Transverse colon (tissue), 4 donors: ENCODE measurements at places on chromosomes 6 and 20.

GRCh38 chr6:158688860-158689259 lies 39.0 kb downstream of the SYTL3 start:
- no peak for DNase-seq

GRCh38 chr20:50304923-50305635 lies 114.4 kb downstream of the CEBPB start:
- peak; percentile 82 for DNase-seq

DNA sequence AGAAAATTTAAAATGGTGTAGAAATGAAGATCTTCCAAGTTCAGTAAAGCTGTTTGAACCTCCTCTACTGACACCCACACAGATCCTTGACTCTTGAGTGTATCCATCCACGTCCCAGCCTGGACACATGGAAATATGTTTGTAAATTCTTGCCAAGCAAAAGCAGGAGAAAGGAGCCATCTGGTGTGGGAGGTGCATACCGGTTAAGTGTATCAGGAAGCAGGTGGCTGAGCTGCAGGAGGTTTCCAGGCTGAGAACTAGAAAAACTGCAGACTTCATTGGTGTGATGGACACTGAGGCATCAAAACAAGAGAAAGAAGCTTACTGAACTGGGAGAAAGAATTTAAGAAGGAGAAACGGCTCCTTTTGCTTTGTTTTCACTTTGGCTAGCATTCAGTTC lies 229.9 kb upstream of the GRIK2 start:
- no peak for DNase-seq

DNA sequence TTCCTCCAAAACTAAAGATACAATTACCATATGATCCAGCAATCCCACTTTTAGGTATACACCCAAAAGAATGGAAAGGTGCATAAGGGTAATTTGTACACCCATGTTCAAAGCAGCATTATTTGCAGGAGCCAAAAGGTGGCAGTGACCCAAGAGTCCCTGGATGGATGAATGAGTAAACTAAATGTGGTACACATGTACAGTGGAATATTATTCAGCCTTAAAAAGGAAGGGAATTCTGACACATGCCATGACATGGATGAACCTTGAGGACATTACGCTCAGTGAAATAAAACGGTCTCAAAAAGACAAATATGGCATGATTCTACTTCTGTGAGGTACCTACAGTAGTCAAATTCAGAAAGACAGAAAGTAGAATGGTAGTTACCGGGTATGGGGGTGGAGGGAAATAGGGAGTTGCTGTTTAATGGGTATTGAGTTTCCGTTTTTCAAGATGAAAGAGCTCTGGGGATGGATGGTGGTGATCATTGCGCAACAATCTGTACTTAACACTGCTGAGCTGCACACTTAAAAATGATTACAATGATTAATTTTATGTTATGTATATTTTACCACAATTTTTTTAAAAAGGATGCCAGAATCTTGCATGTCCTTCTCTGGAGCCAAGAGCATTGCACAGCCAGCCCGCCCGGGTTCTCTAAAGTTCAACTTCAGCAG lies 518.9 kb upstream of the JARID2 start:
- no peak for DNase-seq

GRCh38 chr20:32357375-32357868 lies 709 bp upstream of the ASXL1 start:
- DNase-seq, result peak; percentile 44

GRCh38 chr20:1373614-1374013 lies 19.2 kb downstream of the FKBP1A start:
- no peak for DNase-seq

DNA sequence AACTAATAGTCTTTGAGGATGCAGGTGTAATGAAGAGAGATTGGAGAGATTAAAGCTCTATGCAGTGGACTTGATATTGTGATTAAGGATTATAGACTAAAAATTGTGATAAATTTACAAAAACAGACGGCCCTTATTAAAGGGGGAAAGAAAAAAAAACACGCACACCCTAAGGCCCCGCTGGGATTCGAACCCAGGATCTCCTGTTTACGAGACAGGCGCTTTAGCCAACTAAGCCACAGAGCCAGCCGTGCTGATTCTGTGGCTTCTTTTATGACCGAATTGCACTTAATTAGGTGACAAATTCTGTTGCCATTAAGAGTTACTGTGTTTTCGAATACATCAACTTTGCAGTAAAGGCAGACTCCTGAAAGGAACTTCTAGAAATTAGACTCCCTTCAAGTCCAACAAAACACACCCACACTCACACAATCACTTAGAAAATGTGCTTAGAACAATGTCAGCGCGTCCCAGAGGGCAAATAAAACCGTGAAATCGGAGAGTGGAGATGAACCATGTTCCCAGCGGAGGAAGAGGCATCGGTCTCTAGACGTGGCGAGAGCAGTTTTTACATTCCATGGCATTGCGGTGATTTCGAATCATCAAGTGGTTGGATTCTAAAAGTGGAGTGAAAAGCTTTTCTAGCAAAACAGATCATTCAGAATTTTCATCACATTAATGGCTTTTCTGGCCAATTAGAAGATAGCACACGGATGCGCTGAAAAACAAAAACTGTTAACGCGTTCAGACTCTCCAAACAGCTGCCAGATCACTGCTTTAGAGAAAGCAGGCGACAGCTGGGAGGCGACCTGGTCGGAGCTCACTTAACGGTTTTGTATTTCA lies 122.6 kb downstream of the GPX5 start:
- DNase-seq, result no peak

DNA sequence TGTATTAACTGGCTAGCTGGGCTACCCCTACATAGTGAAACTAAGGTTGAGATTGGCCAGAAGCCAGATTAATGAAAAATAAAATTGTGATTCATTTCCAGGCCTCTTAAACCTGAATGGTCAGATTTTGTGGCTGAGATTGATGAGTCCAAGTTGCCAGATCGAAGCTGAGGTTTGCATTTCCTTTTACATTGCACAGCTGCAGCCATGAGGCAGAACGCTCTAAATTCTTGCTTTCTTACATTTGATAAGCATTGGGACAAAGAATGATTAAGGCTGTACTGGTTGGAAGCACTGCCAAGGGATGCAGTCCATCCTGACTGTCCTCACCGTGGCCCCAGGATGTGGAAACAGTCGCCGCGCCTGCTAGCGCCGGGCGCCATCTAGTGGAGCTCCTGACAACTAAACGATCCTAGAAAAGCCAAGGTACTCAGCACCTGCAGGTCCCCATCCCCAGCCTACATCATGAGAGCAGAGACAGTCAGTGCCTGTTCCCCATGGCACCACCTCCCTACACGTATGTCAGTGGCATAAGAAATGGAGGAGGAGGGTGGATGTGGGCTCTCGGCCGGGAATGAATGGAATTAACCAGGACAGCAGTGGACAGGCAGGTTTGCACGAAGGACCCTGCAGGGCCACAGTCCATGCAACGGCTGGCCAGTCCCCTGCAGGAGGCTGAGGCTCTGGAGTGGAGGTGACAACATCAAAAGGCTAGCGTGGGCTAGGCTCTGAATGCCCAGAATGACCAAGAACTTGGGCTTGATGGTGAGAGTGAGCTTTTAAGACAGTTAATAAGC lies 19.0 kb downstream of the PXDC1 start:
- peak; percentile 77 for DNase-seq

DNA sequence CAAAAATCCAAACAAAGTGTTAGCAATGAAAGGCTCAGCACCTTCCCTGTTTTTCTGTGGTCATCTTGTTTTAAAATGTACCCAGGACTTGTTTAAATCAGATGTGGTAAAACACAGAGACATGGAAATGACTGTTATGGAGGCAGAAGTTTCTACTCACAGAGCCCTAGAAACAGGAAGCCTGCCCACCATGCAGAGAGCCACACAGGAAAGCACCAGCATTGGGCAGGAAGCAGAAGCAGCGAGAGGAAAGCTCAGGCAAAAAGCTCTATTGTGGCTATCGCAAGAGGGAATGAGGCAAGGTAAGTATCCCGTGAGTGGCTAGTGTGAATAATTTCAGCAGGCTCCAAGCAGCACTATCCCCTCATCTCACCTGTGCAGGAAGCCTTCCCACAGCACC lies 42.8 kb downstream of the GPR6 start:
- no peak for DNase-seq

DNA sequence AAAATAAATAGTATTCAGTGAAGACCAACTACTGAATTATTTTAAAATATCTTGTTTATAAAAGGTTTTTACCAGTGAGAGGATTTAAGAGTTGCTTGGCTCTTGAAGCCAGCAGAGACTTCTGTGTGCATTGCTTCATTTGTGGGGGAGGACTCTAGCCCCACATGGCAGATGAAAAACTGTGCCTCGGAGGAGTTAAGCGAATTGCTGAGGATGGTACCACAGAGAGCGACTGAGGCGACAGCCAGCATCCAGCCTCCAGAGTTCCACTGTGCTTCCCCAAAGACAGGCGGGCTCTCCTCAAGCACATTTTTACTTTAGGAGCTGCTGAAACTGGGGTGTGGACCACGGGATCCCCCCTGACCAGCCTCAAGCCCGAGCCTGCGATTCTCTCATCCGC lies 80.7 kb downstream of the THBS2 start:
- DNase-seq, result no peak

DNA sequence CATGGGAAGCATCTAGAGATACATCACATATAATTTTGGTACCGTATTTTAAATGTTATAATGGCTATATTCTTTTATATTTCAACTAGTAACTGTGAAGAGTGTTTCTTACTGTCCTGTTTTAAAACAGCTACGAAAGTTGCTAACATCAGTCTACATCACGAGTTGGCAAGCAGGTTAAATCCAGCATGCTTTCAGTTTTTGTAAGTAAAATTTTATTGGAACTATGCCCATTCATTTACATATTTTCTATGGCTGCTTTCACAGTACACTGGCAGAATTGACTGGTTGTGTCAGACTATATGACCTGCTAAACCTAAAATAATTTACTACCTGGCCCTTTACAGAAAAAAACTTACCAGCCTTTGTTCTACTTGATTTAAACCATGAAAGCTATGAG lies 478.1 kb downstream of the PHF3 start:
- no peak for DNase-seq

DNA sequence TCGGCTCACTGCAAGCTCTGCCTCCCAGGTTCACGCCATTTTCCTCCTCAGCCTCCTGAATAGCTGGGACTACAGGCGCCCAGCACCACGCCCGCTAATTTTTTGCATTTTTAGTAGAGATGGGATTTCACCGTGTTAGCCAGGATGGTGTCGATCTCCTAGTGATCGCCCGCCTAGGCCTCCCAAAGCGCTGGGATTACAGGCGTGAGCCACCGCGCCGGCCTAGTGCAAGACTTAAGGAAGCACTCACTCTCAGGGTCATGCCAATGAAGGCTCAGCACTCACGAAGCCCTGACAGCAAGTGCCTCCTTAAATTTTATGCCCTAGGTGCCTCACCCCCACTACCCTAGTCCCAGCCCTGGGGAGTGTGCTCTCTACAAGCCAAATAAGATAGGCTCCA lies 4.7 kb upstream of the DOK5 start:
- no peak for DNase-seq

GRCh38 chr6:11802886-11803590 lies 24.4 kb upstream of the ADTRP start:
- peak; percentile 73 for DNase-seq

DNA sequence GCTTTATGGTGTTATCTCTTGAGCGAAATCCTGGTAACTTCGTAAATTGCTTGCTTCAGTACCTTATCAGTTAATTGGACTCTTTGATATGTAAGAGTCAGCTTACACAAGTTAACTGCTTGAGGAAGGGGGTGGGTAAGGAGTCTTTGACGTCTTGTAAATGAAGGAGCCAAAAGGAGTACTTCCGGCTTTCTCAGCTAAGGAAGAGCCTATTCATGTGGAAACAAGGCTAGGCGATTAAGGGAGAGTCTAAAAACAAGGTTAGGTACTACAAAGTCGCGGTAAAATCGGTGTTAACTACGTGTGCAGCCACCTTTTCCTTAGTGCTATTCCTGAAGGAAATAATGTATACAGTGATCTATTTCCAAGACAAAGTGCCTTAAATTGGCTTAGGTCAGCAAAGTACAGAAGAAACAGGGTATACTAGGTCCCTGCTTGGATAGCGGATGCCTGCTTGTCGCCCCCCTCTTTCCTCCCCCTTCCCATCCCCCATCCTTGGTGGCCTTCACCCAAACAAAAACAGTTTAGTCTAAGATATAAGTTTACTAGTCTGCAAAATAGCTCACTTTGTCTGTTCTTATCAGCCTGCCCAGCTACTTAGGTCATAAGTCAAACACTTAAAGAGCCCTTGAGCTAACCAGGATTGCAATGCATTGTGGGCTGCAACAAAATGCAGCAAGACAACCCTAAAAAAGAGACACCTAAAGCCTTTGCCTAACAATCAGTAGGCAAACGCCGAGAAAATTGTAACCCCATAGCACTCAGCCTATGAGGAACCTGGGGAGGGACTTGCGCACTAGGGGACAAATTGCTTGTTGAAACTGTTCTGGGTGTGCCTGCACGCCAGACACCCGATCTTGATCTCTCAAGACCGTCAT lies 147.3 kb downstream of the TRIM27 start:
- DNase-seq, result no peak

DNA sequence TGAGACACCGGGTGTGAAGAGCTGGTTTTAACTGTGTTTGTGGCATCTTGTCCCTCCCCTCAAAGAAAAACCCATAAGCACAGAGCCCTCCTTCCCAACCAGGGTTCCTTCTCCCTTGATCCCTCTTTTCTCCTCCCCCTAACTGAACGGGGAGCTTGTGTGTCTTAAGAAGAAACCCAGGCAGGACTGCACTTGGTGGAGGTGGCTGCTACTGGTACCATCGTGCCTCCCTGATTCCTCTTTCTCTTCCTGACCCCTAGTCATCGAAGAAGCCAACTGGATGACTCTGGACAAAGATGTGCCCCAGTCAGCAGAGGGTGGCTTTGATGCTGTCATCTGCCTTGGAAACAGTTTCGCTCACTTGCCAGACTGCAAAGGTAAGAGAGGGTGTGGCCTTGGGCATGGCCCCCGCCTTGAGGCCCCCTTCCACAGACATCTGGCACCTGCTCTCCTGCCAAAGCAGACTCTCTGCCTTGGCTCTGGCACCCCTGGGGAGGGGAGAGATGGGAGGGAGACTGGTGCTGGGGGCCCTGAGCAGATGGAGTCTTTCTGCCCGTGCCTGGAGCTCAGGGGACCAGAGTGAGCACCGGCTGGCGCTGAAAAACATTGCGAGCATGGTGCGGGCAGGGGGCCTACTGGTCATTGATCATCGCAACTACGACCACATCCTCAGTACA lies 2.1 kb downstream of the GNMT start:
- DNase-seq, result no peak

DNA sequence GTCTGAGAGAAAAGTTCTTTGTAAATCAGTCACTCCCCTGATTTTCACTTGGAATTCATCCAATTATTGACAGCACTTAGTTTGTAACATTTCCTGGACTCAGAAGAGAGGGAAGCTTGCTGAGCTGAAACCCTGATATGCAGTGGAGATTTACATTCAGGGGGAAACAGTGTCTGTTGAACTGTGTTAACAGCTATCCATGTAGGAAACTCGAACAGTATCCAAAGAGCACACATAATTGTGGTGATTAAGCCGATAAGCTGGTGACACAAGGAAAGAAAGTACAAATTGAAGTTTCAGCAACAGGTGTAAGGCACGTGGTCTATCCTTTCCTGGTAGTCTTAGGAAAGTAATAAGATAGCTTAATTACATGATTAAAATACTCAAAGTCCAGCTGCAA lies 78.1 kb upstream of the FLRT3 start:
- DNase-seq, result no peak
